ENCODE measurements at places on chromosomes 13 and 19.

DNA sequence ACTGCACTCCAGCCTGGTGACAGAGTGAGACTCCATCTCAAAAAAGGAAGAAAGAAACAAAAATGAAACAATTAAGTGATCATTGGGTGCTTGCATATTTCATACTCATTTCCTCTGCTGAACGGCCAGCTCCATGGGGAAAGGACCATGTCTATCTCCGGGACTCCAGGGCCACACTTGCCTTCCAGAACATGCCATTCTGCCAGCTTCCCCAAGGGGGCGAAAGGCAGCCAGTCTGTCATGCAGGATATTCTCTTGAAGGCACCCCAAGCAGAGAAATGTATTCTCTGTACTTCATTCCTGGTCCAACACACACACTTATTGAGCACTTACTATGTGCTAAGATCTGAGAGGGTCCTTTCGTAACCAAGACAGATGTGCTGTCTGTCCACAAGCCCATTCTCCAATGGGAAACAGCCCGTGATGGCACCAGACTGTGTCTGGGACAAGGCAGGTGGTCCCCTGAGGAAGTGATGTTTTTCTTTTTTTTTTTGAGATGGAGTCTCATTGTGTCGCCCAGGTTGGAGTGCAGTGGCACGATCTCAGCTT, 10.2 kb upstream of the CARM1 start:
- no peak for DNase-seq

DNA sequence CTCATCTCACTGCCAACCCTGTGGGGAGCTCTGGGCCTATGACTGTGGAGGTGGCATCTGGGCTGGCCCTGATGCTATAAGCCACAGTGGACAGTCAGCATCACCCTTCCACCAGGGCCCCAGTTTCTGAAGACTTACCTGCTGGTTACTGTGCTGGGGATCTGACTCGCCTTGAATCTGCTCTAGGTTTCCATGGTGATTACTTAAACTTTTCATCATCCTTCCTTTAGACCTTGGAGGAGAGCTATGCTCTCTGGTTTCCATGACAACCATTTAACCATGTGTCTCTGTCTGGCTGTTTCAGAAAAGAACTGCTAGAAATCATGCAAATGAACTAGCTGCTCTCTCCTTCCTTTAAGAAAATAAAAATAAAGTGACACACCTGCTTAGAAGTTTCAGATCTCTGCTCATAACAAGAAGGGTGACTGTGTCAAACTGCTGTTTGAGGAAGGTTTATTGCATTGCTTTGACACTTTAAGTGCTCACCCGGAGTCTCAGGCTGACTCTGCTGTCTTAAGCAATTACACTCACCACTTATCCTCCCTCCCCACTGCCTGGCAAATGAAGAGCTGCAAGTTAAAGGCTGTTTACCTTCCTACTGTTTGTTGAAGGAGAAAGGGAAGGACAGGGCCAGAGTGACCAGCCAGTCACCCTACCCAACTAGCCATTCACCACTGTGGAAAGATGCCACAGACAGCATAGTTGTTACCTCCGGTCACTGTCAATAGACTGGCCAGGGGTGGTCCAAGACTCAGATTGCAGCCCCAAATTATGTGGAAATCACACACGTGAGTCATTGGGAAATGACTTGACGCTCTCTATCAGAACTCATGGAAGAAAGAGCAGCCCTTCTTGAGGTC, 87.6 kb downstream of the HSPH1 start:
- DNase-seq: no peak

DNA sequence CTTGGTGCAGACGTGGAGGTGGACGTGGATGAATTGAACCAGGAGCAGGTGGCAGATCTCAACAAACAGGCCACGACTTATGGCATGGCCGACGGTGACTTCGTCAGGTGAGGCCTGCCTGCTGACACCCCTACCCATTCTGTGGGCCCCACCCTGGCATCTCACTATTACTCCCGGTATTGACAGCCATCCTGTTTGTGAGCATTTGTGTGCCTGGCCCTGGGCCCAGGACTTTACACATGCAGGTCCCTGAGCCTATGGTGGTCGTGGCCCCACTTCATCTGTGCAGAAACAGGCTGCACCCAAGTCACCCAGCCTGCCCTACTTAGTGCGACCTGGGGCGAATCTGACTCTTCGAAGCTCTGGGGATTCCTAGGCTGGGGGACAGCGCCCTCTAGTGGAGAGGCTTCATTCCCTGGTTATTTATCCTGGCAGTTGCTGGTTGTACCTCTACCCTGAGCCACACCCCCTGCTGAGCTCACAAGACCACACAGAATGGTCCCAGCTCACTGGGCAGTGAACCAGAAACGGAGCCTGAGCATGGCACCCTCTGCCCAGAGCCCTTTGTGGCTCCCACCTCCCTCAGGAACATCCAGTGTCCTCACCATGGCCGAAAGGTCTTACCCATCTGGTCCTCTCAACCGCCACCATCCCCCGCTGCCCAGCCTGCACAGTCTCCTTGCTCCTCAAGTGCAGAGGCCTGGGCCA, 16.9 kb downstream of the ZNF296 start:
- DNase-seq: peak; percentile 85

GRCh38 chr19:30733826-30734550, 361.8 kb downstream of the ZNF536 start:
- no peak for DNase-seq

DNA sequence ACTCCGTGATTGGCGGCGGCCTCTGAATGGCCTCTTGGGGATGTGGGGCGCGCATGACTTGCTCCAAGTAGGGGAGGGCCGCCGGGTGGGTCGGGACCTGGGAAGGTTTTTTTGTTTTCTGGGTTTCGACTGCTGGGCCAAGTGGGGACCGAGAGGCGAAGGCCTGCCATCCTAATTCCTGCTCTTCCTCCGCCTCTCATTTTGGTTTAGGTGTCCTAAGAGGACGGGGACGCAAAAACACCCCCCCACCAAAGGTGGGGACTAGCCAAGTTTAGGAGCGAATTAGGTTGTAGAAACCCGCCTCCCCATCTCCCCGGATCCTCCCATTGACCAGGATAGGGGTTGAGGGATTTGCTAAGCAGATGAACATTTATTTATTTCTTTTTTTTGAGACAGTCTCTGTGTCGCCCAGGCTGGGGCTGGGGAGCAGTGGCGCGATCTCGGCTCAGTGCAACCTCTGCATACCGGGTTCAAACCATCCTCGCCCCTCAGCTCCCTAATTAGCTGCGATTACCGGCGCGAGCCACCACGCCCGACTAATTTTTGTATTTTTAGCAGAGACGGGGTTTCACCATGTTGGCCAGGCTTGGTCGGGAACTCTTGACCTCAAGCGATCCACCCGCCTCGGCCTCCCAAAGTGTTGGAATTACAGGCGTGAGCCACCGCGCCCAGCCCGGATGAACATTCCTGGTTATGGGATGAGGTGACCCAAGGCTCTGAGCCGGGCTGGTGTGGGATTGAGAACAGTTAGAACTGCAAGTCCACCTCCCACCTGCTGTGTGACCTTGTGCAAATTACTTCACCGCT, 838 bp downstream of the PPP2R1A start:
- DNase-seq: no peak

DNA sequence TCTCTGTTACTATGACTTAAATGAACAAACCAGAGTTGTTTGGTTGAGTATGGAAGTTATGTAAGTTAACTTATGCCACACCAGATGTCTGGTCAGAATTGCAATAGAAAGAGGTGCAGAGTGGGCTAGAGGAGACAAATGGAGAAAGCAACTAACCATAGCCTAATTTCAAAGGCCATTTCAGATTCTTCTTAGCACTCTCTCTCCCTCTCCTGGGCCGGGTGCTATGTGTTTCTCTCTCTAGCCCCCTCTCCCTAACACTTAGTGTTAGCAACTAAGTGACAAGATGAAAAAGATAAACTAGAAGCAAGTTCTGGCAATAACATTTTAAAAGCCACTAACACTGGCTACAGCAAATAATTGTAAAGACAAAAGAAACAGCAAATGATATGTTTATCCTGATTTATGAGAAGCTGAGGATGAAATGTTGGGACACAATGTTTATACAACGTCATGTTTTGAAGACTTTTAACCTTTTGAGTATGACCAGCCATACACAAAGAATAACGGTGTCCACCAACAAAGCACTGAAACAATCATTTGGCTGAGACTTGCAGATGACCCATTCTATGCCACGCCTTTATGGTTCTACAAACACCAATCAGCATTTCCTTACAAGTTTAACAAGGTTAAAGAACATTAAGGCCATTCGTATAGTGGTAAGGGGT, 18.6 kb downstream of the SERPINE3 start:
- no peak for DNase-seq

GRCh38 chr13:21799671-21800070, 128.8 kb downstream of the FGF9 start:
- DNase-seq: no peak

DNA sequence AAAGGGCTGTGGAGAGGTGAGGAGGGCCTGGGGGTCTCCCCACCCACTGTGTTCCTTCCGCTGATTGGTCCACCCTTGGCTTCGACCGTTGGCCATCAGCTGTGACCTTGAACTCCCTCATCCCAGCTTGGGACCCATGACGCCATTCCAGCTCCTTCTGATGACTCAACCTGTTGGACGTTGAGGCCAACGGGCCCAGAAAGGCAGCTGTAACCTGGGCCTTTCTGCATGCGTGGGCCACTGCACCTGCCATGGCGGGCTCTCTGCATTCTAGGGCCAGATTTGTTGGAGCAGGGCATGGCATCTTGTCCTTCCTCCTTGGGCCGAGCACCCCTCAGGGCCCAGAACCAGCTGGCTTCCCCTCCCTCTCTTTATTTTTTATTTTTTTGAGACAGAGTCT, 30.2 kb downstream of the PEX11G start:
- no peak for DNase-seq

DNA sequence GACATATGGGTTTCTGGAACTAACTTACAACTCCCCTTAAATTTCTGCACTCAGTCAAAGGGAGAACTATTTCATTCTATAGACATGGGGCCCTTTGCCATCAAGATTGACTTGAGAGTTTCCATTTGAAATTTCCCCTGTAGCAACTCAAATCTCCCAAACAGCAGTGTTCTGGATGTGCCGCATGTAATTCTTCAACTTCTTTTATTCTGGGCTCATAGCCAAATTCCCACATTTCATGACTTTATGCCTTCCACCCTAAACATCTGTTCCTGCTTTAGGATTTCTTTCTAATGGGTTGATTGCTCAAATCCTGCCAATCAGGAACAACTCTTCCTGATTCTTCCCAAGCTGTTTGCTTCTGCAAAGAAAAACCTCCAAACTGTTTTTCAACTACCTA, 336.0 kb downstream of the TBC1D4 start:
- peak; percentile 15 for DNase-seq

DNA sequence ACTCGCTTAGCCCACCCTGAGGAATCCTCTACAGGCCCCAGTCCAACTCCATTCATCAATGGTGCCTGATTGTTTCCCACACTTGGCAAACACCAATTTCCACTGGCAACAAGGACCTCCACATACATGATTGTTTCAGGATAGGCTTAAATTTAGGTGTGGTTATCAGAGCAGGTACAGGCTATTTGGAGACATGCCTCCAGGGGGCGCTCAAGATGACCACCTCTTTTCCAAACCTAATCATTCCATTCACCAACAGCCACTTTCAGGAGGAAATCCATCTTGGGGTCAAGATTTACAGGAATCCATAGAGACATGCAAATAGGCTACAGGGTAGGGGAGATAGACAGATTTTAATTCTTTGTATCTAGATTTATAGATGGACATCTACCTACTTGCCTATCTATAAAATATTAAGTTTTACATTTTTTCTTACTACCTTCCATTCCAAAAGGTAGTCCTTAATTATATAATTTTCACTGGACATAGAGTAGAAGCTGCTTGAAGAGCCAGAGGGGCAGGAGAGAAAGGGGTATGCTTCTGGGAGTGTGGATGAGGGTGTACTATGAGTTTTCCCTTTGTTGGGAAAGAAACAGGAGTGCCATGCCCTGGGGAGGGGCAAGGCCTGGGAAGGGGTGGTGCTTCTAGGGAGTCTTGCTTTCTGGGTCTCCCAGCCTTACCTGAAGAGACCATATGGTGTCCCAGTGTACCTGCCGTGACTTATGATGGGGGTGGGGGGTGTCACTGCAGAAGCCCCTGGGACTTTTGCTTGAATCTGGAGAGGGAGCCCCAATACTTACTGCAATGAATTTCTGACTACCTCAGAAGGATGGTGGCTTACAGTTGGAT, 14.1 kb upstream of the PCDH8 start:
- peak; percentile 44 for DNase-seq

DNA sequence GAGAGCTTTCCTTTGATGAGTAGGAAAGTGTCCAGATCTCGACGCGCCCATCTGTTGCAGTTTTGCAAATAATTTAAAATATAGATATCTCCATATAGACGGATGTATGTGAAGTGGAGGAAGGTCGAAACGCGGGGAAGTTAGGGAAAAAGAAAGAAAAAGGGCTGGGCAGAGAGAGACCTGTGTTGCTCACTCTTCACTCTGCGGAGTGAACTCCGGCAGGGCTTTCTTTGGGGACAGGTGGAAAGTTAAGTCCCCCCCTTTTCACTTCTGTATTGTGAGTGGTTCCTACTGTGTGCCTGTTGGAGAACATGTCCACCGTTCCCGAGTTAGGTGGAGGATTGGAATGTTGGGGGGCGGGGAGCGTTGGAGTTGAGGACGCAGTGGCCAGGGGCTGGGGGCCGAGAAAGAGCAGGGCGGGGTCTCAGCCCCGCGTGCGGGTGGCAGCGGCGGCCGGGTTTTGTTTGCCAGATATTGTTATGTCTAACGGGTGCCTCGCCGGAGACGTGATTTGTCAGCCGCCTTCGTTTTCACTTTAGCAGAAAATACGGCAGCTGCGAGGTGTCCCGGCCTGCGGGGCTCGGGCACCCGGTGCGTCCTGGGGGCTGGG, 145.1 kb upstream of the ZNF536 start:
- DNase-seq: no peak

- DNase-seq: no peak
These were observed 884.7 kb downstream of the DIAPH3 start for GRCh38 chr13:59279028-59279427.

- no peak for DNase-seq
These were observed at the start of gene EBI3 for GRCh38 chr19:4229179-4229931. TSS of gene EBI3 (plus strand) at chr19:4229523. CDS start at chr19:4229551, 28 bp downstream.

DNA sequence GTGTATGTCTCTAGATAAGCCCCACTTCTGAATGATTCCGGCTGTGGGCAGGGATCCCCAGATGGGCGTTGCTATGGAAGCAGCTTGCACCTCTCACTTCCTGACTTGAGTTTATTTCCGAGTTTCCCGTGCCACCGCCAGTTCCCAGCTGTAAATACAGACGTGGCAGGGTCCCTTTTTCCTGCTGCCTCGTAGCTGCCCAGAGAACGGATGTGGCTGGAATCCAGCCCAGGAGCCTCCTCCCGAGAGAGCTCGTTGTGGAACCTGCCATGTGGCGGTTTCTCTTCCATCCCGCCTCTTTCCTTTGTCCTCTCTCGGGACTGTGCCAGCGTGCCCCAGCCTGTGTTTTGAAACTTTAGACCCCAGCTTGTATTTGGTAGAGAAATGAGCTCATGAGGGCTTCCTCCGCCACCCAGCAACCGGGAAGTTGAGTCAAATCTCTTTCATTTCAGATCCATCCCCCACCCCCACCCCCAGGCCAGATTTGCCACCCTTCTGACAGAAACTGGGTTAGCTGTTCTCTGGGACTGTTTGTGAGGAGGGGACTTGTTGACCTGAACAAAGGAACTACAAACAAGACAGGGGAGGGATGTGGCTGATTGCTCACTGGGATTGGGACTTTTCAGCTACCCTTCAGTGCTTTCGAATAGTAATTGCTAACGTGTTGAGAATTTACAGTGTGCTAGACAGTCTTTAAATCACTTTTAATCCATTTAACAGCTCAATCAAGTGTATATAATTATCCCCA, 96.6 kb downstream of the SIPA1L3 start:
- peak; percentile 94 for DNase-seq
